ENCODE measurements at places on chromosomes 5 and 9.

DNA sequence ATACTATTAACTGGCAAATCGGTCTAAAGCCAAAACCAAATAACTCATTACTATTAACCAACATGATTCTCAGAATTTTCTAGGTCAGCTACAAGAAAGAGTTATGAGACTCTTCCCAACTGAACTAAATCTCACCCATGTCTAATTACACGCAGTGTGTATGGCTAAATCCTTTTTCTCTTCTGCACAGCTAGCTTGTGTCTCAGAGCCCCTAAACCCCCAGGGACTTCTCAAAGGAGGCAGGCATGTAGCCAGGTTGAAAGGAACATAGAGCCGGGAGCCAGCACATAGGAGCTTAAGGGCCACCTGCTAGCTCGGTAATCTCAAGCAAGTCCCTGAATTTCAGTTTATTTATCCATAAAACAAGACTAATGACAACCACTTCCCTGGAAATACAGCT is 2.2 kb upstream of the GZMK start:
- no peak for DNase-seq

DNA sequence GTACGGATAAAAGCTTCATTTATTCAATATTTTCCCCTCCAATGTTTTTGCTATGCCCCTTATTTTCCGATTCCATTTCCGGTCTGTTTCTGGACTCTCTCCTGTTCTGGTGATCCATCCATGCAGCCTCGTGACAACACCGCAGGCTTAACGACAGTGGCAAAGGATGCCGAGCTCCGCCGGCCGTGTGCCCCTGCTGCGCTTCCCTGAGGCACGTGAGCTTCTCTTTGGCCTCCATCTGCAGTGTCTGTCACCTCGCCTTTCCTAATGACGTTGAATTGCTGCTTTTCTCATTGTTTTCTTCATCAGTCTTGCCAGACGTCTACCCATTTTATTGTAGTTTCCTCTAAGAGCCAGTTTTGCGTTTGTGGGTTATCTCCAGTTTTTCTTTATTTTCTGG is 28.7 kb downstream of the SURF6 start:
- no peak for DNase-seq

DNA sequence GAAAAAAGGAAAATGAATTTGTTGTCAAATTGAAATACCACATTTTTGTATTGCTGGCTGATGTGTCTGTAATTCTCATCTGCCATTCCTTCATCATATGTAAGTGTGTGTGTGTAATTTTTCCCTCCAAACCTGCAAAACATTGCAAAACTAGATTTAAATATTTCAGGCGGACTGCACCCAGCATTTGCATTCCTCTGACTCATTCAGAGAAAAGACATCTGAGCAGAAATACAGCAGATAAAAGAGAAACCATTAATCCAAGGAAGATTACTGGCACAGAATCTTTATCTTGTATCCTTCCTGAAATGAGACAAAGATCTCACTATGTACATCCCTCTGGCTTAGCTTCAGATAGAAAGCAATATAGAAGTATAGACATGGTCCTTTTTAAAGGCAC is 275.3 kb downstream of the TMEM38B start:
- peak; percentile 61 for DNase-seq

- peak; percentile 47 for DNase-seq
These were observed 34.7 kb downstream of the INSL4 start for GRCh38 chr9:5265939-5266338.

DNA sequence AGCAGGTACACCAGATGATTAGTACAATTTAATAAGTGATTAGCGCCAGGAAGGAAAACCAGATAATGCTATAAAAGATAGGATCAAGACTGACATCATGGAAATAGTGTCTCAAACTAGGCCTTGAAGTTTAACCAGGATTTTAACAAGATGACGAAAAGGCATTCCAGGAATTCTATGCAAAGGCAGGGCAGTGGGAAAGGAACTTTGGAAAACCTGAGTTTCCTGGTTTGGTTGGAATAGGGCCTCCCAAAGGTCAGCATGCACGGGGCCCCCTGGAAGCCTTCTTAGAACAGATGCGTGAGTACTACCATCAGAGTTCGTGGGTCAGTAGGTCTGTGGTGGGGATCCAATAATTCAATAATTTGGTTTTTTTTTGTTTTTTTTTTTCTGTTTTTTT is 935.2 kb upstream of the DMAC1 start:
- no peak for DNase-seq

DNA sequence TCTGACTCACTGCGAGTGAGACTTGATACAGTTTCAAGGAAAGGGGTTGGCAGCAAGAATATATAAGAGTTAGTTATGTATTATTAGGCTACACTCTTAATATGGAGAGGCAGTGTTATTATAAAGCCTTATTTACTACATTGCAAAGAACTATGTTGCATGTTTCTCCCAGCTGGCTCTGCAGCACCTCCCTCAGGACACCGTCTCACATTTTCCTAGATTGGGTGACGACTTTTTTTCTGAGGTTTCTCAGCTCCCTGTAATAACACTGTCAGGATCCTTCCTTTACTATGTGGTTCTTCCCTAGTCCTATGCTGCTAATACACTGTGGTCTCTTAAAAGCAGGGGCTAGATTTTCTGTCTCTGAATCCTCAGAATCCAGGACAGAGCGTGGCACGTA is 153.7 kb downstream of the INSYN2B start:
- peak; percentile 46 for DNase-seq

DNA sequence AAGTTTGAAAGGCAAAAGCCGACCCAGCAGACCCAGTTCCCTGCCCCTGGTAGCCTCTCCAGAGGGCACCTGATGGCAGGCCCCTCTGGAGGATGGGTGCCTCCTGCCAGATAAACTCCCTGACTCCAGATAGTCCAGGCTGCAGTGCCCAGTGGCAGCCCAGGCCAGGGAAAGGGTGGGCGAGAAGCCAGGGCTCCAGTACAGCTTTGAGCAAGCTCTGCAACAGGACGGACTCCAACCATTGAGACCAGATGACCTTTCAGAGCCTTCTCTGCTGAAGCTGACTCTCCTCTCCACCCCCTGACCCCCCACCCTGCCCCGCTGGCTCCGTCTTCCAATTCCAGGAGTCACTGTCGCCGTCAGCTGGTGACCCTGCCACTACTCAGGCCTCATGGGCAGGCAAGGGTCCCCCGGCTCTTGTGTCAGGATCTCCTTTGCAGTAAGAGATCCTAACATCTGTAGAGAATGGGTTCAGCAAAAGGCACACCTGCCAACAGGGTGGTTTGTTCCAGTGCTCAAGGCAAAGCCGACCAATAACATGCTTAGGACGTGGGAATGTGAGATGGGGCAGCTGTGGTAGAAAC is 15.5 kb upstream of the FCN1 start:
- DNase-seq, result no peak

DNA sequence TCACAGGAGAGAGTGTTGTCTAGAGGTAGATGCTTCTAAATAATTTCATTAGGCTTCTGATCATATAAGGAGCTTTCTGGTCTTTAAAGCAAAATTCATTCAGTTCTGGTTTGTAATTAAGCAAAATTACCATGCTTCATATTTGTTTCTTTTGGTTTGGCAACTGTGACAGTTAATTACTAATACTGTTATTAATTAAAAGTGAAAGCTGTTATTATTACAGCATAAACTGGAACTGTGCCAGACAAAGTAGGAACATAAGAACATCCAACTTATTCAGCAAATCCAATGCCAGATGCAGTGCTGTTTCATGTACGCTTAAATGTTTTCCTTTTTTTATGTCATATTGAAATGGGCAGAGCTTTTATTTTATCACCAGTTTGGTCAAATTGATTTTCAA is 70.4 kb upstream of the DAB2 start:
- DNase-seq, result no peak

DNA sequence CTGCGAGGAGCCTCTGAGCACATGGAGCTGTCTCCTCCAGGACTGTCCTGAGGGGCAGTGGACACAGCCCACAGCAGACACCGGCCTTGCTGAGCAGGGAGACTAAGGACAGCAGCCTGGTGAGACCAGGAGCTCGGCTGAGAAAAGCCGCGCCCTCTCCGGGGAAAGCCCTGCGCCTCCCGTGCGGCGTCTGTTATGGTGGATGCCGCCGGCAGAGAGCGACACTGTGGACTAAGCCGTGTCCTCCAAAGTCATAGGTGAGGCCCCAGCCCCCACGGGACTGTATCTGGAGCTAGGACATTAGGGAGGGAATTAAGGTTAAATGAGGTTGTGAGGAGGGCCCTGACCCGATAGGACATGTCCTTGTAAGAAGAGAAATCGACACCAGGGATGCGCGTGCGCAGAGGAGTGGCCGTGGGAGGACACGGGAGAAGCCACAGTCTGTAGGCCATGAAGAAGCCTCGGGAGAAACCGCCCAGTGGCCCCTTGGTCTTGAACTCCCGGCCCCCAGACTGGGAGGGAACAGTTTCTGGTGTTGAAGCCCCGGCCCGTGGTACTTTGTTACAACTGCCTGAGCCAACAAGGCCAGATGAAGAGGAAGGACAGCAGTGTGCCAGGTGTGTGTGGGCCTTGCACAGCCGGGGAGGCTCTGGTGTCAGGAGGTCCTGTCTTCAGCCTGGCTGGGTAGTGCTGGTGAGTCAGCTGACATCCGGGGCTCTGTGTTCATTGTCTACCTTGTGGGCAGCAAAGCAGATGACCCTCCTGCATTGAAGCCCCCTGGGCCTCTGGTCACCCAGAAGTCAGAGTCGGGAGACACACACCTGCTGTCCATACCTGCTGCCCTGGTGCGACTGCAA is 22.1 kb downstream of the MRPL36 start:
- no peak for DNase-seq

GRCh38 chr9:98214811-98215210 is 22.4 kb upstream of the CORO2A start:
- no peak for DNase-seq

- no peak for DNase-seq
These were observed 61.6 kb downstream of the SEMA4D start for GRCh38 chr9:89436326-89436725.

- DNase-seq, result no peak
These were observed 526.1 kb upstream of the CDH18 start for GRCh38 chr5:20514145-20514544.

DNA sequence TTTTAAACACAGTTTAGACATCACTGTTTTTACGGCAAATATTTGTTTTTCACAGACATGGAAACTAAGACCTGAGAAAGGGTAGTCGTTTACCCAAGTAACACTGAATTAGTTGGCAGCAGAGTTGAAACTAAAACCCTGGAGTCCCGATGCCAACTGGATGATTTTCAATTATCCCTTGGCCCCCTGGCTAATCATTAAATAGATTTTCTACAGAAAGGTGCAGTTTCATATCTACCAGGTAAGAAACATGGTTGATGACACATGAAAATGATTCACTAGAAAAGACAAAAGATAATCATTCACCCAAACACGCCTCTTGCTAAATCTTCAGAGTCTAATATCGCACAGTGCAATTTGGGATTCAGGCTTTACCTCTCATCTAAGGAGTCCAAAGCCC is 136.9 kb downstream of the SEMA5A start:
- DNase-seq, result no peak
